Omental fat pad (tissue), 4 donors: ENCODE measurements at places on chromosomes 13 and 19.

- no peak for DNase-seq
These were observed 12.6 kb downstream of the CSNK1G2 start for GRCh38 chr19:1953441-1954094.

- DNase-seq: no peak
These were observed 260.6 kb upstream of the NBEA start for GRCh38 chr13:34681405-34681955.

DNA sequence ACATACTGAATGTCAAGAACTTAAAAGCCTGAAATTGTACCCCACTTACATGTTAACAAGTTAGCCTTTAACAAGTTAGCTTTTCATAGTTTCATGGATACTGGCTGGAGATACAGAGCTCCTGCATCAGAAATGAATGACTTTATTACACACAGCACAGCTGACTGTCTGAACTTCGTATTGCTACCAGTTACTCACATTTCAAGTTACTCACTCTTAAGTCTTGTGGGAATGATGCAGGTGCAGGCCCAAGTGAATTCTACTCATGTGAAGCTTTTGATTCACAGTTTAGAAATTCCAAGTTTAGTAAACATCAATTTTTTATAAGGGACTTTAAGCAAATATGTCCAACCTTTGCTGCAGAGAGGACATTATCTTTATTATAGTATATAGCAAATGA, 762.2 kb upstream of the PRR20A start:
- no peak for DNase-seq

DNA sequence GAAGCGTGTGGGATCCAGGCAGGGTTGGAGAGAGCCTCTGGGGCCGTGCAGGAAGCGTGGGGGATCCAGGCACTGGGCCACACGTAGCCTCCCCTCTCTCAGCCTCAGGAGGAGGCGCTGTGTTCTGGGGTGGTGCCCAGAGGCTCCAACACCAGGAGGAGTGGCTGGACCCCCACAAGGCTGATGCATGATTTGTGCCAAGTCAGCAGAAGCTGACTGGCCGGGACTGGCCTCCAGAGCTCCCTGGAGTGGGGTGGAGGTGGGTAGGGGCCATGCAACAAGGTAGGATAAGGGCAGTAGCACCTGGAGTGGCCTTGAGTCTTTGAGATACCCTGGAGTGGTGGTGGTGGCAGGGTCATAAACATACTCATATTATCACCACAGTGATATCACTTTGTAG, 75.3 kb downstream of the ERICH6B start:
- DNase-seq: no peak

DNA sequence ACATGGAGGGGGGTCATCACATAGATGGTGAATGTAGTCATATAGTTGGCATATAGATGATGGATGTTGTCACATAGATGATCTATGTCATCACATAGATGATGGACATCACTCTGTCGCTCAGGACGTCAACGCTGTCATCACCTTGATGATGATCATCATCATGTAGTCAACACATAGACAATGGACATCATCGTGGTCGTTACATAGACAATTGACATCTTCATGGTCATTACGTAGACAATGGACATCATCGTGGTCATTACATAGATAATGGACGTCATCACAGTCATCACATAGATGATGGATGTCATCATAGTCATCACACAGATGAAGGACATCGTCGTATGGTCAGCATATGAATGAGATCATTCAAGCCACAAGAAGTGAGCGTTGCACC, 28.6 kb upstream of the SLC15A1 start:
- DNase-seq: no peak

GRCh38 chr19:14318873-14319272, 62.4 kb upstream of the ADGRE5 start:
- no peak for DNase-seq

DNA sequence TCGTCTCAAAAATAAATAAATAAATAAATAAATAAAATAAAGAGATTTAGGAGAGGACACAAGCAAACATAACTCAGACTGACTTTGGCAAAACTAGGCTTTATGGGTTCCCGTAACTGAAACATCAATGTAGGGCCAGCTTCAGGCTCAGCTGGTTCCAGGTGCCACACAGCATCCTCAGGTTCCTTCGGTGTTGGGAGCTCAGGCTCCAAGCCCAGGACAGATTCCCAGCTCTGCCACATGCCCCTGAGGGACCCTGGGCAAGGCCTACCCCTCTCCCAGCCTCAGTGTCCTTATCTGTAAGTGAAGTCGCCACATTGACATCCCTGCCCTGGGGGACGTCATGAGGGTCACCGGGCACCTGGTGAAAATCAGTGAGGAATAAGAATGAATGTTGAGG, 18.7 kb downstream of the MISP start:
- DNase-seq: no peak

GRCh38 chr13:78759704-78760103, 100.7 kb upstream of the OBI1 start:
- no peak for DNase-seq

- no peak for DNase-seq
These were observed 23.7 kb upstream of the UBE2L5 start for GRCh38 chr13:30398601-30399072.

- DNase-seq: no peak
These were observed 1582.0 kb upstream of the PCDH20 start for GRCh38 chr13:62997696-62998095.

DNA sequence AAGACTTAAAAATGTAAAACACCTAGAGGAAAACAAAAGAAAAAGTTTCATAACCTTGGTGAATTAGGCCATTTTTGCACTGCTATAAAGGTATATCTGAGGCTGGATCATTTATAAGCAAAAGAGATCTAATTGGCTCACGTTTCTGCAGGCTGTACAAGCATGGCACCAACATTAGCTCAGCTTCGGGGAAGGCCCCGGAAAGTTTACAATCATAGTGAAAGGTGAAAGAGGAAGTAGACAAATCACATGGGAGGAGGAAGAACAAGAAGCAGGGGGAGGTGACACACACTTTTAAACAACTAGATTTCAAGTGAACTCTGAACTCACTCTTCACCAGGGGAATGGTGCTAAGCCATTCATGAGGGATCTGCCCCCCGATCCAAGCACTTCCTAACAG, 1358.5 kb upstream of the PCDH9 start:
- no peak for DNase-seq

- no peak for DNase-seq
These were observed 52.0 kb downstream of the KLF2 start for GRCh38 chr19:16376649-16377048.

GRCh38 chr19:13619203-13619632, 112.9 kb upstream of the CACNA1A start:
- no peak for DNase-seq

GRCh38 chr19:10372690-10373089, 7.7 kb downstream of the TYK2 start:
- no peak for DNase-seq

DNA sequence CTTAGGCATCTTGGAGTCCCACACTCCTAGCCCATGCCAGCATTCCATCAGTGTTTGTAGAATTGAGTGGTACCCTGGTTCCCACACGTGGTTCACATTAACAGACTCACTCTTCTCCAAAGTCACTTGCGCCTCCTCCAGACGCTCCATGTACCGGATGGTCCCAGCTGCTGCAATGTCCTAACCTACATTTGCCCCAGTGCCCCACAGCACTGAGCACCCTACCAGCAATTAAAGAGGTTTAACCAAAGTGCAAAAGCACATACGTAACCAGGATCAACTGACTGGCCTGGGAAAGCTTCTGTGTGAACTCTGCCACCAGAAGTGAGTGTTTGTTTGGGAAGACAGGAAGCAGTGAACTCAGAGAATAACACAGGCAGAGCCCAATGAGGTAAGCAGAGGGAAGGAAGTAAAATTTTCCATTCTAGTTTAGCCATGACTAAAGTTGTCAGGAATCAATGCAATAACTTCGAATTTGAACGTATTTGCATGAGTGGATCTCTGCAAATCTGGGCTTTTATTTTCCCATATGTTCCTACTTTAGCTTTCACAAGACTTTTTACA, 7.3 kb upstream of the MEDAG start:
- DNase-seq: no peak

DNA sequence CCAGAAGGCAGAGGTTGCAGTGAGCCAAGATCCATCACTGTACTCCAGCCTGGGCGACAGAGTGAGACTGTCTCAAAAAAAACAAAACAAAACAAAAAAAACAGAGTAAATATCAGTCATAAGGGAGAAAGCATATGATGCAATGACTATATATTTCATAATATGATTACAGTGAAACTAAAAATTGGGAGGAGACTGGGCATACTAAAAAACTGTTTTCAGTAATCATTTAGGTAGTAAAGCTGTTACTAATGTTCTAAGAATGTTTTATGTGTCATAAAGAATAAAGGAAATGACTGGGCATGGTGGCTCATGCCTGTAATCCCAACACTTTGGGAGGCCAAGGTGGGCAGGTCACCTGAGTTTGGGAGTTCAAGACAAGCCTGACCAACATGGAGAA, 15.9 kb downstream of the ZNF573 start:
- no peak for DNase-seq

DNA sequence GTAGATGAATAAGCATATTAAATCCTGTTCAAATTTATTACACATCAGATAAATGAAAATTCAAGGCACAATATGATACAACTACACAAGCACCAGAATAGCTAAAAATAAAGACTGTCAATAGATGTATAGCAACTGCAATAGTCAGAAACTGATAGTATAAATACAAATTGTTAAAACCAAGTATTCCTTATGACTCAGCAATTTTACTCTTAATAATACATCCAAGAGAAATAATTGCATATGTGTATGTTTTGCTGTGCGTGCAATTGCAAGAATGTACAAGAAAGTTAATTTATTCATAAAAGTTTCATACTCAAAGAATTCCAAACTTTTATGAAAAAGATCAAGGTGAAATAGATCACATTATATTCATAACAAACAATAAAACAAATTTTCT, 1338.1 kb downstream of the OLFM4 start:
- DNase-seq: no peak

DNA sequence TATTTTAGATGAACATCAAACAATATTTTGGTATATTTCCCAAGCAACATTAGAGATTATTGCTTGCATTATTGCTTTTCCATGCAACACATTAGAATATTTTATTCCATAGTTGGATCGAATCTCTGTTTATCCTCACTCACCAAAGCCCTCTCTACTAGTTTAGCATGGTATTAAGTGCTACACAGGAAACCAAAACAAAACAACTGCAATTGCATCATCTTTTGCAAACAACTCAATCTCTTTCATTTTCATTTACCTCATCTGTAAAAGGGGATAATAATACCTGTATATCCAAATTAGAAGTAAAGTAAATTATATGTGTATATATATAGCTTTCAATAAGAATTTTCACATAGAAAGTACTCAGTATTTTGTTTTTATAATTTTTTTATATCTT, 147.8 kb upstream of the PCDH9 start:
- no peak for DNase-seq

DNA sequence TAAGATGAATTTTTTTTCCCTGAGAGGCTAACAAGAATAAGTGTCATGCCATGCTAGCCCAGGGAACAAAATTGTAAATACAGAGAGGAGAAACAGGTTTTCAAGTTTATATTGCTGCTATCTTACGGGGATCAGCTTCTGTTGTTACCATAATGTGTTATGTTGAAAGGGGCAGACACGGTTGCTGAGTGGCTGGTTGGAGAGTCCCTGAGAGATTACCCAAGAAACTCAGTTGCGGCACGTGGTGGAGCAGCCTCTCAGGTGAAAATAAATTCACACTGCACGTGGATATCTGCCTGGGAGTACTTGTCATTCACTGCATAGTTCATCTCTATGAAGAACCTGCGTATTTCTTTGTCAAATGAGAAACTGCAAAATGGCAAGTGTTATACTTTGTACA, 293.6 kb downstream of the TDRD3 start:
- DNase-seq: no peak

- no peak for DNase-seq
These were observed 138.8 kb upstream of the ZNF536 start for GRCh38 chr19:30233375-30233774.

DNA sequence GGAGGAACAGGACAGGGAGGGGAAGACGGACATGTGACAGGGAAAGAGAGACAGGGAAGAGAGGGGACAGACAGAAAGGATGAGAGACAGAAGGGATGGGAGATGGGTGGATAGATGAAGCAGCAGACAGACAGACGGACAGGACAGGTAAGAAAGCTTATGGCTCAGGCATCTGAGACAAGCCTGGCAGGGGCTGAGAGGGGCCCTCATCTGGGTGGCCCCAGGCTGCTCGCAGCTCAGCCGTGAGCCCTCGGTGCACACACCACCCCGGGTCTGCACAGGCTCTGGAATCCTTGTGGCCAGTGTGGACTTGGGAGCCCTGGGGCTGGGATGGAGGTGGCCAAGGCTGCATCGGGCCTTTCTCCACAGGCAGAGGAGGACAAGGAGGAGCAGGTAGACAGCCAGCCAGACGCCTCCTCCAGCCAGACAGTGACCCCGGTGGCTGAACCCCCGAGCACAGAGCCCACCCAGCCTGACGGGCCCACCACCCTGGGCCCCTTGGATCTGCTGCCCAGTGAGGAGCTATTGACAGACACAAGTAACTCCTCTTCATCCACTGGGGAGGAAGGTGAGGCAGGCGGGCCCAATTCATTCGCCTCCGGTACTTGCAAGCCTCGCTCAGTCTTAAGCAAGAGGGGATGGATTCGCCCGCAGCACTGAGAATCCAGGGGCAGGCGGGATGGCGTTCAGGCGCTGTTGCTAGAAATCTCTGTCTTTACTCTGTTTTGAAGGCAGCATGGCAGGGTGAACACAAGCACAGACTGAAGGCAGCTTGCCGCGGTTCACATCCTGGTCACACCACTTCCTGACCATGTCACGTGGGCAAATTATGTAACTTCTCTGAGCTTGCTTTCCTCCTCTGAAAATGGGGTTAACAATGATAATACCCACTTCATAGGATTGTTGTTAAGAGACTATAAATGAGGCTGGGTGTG, 14.0 kb downstream of the GRAMD1A start:
- no peak for DNase-seq

- DNase-seq: no peak
These were observed 5.0 kb downstream of the NFILZ start for GRCh38 chr19:8635422-8635821.
